Neural crest cell (in vitro differentiated cells): ENCODE measurements at places on chromosomes 1 and 21. TPM values are rescaled to one million over a fixed set of nuclear protein-coding genes. Genes with fewer than 3 reads are reported as not detected.

The CELA3B gene
- total RNA-seq = not detected in 2 replicates

The CELF3 gene
- total RNA-seq = 21.7 and 22.0 TPM in 2 replicates

The MEX3A gene
- total RNA-seq = 114 and 120 TPM in 2 replicates

The PTGFR gene
- total RNA-seq = 0.07 and 0.32 TPM in 2 replicates

The MAP3K7CL gene
- not detected in 2 replicates for total RNA-seq

DNA sequence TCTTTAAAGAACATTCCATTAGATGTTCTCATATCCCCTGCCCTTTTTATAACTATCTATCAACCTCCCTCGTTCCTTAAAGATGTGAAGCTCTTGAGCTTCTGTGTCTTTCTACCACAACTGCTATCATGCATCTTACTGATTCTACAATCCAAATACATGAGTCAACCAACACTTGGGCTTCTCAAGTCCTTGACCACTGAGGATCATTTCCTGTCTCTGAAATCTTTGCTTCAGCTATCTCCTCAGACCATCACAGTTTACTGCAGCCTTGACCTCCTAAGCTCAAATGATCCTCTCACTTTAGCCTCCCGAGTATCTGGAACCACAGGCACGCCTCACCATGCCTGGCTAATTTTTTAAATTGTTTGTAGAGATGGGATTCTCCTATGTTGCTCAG lies 75.2 kb downstream of the FMO4 start:
- H3K27ac ChIP-seq = no peak overlapping the region
- H3K4me1 ChIP-seq = no peaks in the 10 kb centered on the region
- H3K4me3 ChIP-seq = no peak overlapping the region
- H3K36me3 ChIP-seq = no peaks in the 10 kb centered on the region
- DNase-seq = no peak

DNA sequence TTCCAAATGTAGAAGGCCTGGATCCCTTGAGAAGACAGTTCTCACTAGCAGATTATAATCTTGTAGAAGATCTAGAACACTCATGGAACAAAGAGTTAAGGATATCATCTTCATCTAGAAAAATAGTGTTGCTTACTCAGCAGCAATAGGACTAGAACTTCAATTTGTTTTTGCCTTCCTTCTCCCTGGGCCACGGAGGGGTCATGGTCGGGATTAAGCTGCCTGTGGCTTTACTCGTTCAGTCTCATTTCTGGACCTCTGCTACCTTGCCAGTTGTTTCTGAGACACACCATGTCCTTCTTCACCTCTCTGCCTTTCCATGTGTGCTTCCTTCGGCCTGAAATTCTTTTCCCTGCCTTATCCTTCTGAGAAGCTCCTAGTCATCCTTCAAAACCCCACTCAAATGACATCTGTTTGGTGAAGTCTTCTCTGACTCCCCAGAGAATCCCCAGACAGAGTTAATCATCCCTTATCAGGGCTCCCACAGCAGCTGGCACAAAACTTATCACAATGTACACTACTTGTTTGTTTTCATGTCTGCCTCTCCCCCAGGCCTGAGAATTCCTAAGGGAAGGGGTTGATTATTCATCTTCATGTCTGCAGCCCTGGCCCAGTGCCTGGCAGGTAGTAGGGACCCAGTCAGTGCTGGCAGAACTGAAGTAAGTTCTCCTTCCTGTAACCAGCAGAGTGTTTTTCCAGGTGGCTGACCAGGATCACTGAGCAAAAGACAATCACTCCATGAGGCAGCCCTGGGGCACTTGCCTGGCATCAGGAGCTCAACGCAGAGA lies 15.5 kb upstream of the SNX27 start:
- H3K4me1 ChIP-seq = peaks cover 5% of the 10 kb centered on the region
- no peaks in the 10 kb centered on the region for H3K36me3 ChIP-seq
- no peak overlapping the region for H3K27ac ChIP-seq
- no peak overlapping the region for H3K4me3 ChIP-seq
- DNase-seq = no peak

GRCh38 chr1:208107425-208108212 lies 136.6 kb downstream of the PLXNA2 start:
- no peaks in the 10 kb centered on the region for H3K27me3 ChIP-seq
- H3K4me1 ChIP-seq = peaks cover 67% of the 10 kb centered on the region
- H3K36me3 ChIP-seq = no peaks in the 10 kb centered on the region
- no peak overlapping the region for H3K4me3 ChIP-seq

DNA sequence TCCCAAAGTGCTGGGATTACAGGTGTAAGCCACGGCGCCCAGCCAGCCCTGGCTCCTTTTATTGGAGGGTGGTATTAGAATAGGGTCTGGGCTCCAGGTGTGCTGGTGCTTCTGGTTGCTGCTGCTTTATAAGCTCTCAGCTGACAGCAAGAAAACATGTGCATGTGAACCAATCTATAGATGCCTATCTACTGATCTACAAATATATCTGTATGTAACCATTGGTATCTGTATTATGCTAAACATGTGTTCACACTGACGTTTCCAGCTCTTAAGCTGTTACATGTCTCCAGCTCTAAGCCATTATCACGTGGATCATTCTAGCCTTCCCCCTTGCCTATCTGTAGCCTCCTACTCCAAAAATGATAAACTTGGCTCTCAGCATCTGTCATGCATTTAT lies 82.4 kb downstream of the ST6GALNAC3 start:
- no peaks in the 10 kb centered on the region for H3K36me3 ChIP-seq
- DNase-seq = no peak
- H3K27me3 ChIP-seq = no peaks in the 10 kb centered on the region

DNA sequence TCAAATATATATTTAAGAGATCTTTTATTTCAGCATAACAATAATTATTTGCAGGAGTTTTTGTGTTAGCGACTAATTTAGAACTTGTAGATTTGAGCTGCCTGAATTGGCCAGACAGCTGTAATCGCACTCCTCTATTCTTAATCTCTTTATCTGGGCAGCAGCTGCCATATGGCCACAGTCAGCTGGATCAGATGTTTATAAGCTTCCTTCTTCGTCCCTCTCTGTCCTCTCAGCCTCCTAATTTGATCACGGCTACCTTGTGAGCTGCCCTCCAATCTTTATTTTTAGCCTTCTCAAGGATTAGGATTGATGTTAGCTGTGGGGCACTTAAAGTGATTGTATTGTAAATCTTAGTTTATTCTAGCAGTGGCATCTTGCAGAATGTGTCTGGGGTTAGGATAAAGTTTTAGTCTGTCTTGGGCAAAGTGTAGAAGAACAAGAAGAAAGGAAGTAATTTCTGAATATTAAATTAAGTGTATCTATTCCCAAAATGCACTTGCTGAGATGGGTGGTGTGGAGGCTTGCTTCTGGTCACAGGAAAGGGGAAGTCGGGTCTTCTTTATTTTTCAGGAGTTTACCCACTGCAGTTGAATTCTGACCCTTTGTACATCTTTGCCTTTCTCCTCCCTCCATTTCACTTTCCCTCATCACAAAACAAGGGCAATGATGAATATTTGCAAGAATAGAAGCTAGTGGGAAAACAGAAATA lies 1.1 kb downstream of the ZBTB18 start:
- no peaks in the 10 kb centered on the region for H3K27me3 ChIP-seq
- no peak overlapping the region for H3K27ac ChIP-seq
- H3K4me1 ChIP-seq = peaks cover 24% of the 10 kb centered on the region

- no peak overlapping the region for H3K4me3 ChIP-seq
- DNase-seq = no peak
- no peak overlapping the region for H3K27ac ChIP-seq
- no peaks in the 10 kb centered on the region for H3K27me3 ChIP-seq
- peaks cover 8% of the 10 kb centered on the region for H3K36me3 ChIP-seq
Measured at GRCh38 chr1:4310396-4310923, 343.9 kb upstream of the AJAP1 start.

DNA sequence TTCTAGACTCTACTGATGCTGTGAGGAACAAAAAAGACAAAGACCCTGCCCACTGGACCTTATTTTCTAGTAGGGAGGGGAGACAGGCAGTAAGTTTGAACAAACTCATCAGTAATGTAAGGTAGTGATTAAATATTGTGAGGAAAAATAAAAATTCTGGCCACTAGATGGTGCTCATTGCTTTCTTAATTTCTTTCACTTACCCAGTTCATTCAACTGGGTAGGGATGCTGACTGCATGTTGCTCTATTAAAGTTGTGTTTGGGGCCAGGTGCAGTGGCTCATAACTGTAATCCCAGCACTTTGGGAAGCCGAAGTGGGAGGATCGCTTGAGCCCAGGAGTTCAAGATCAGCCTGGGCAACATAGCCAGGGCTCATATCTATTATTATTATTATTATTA lies 6.3 kb upstream of the KYAT3 start:
- H3K4me1 ChIP-seq = no peaks in the 10 kb centered on the region
- no peak overlapping the region for H3K27ac ChIP-seq
- peak overlapping the region; percentile 71 for H3K4me3 ChIP-seq
- peaks cover 26% of the 10 kb centered on the region for H3K27me3 ChIP-seq
- H3K36me3 ChIP-seq = no peaks in the 10 kb centered on the region

- no peaks in the 10 kb centered on the region for H3K27me3 ChIP-seq
- no peak for DNase-seq
Measured at GRCh38 chr1:78715181-78715661, 65.6 kb downstream of the IFI44 start.

GRCh38 chr1:232620356-232620969 lies 9.5 kb downstream of the SIPA1L2 start:
- H3K27me3 ChIP-seq = no peaks in the 10 kb centered on the region
- peak overlapping the region; percentile 90 for H3K27ac ChIP-seq
- H3K4me1 ChIP-seq = peaks cover 76% of the 10 kb centered on the region
- H3K4me3 ChIP-seq = no peak overlapping the region

GRCh38 chr1:227776331-227776771 lies 39.1 kb upstream of the PRSS38 start:
- peaks cover 5% of the 10 kb centered on the region for H3K4me1 ChIP-seq
- H3K27ac ChIP-seq = peak overlapping the region; percentile 50
- H3K27me3 ChIP-seq = no peaks in the 10 kb centered on the region
- H3K36me3 ChIP-seq = no peaks in the 10 kb centered on the region

- DNase-seq = no peak
- H3K27me3 ChIP-seq = no peaks in the 10 kb centered on the region
- no peak overlapping the region for H3K27ac ChIP-seq
- H3K4me1 ChIP-seq = peaks cover 25% of the 10 kb centered on the region
Measured at GRCh38 chr1:38541223-38541622, 318.3 kb downstream of the RRAGC start.

DNA sequence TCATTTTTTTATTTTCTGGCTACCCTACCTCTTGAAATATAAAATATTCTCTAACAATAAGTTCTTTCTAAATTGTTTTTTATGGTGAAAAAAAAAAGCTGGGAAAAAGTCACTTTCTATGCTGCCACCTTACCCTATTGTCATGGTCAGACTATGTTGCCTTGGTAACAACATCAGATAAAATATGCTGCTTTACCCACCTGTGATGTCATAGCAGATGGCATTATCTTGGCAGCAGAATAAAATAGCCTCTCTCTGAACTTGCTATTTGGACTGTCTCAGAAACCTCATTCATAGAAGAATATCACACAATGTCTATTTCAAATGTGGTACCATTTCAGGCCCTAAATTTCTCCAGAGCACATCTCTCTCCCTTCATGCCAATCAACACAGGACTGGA lies 69.6 kb upstream of the SGIP1 start:
- no peak overlapping the region for H3K4me3 ChIP-seq
- peaks cover 2% of the 10 kb centered on the region for H3K36me3 ChIP-seq
- H3K27ac ChIP-seq = no peak overlapping the region
- no peak for DNase-seq

GRCh38 chr1:39960431-39960958 lies 5.5 kb downstream of the MFSD2A start:
- DNase-seq = no peak
- H3K27ac ChIP-seq = no peak overlapping the region
- H3K4me3 ChIP-seq = no peak overlapping the region
- H3K4me1 ChIP-seq = peaks cover 9% of the 10 kb centered on the region

DNA sequence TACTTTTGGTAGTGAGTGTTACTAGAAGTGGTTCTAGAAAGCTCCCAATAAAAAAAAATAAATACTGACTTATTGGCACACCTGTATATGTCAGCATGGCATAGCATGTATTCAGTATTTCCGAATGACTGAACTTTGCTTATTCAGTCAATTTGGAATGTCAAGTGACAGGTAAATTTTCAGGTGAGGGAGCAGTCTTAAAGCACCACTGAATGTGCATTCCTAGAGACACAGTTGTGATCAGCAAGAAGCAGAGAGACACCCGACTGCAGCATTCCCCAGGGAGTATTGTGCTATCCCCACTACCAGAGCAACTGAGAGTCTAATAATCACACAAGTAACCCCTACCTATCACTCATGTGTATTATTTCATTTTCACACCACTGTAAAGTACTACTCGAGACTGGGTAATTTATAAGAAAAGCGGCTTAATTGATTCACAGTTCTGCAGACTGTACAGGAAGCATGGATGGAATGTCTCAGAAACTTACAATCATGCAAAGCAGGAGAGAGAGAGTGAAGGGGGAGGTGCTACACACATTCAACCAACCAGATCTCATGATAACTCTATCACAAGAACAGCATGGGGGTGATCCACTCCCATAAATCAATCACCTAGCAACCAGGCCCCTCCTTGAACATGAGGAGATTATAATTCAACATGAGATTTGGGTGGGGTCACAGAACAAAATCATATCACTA lies 201.5 kb downstream of the TBX15 start:
- no peak for DNase-seq
- H3K27me3 ChIP-seq = no peaks in the 10 kb centered on the region
- no peaks in the 10 kb centered on the region for H3K4me1 ChIP-seq
- H3K4me3 ChIP-seq = no peak overlapping the region
- no peak overlapping the region for H3K27ac ChIP-seq

DNA sequence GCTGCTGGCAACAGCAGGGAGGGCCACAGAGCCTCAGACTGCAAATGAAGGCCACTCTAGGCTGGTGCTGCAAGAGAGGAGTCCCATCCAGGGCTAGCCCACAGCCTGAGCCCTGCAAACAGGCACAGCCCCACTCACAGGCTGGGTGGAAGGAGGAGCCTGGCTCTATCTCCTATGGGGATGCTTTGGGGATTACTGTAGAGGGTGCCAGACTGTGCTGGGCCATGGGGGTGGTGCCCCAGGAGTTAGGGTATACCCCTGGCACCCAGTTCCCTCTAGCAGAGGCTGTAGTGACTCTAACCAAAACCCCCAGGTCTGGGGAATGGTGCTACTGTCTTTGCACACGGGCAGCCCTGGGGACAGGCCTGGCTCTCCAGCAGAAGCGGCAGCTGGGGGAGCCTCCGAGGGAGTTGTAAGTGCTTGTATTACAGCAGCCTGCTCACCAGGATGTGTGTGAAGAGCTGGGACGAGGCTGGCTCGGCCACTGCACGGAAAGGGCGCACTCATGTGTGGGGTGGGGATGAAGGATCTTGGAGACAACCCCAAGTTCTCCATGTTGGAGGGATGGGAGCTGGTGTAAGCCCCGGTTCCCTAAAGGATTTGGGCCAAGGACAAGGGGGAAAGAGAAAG lies 23.4 kb upstream of the EVA1B start:
- H3K27ac ChIP-seq = no peak overlapping the region
- no peak overlapping the region for H3K4me3 ChIP-seq
- peaks cover 13% of the 10 kb centered on the region for H3K4me1 ChIP-seq
- no peaks in the 10 kb centered on the region for H3K27me3 ChIP-seq
- DNase-seq = no peak

GRCh38 chr1:116167625-116168276 lies 56.6 kb downstream of the MAB21L3 start:
- H3K4me3 ChIP-seq = peak overlapping the region; percentile 85
- H3K4me1 ChIP-seq = peaks cover 32% of the 10 kb centered on the region
- H3K27me3 ChIP-seq = peaks cover 8% of the 10 kb centered on the region
- peak overlapping the region; percentile 97 for H3K27ac ChIP-seq

GRCh38 chr1:59815892-59816291 lies 1.1 kb downstream of the HOOK1 start:
- H3K27ac ChIP-seq = no peak overlapping the region
- H3K4me3 ChIP-seq = no peak overlapping the region
- H3K4me1 ChIP-seq = no peaks in the 10 kb centered on the region
- DNase-seq = no peak
- H3K27me3 ChIP-seq = peaks cover 33% of the 10 kb centered on the region
- no peaks in the 10 kb centered on the region for H3K36me3 ChIP-seq
